ENCODE measurements at places on chromosomes 6 and 20.

DNA sequence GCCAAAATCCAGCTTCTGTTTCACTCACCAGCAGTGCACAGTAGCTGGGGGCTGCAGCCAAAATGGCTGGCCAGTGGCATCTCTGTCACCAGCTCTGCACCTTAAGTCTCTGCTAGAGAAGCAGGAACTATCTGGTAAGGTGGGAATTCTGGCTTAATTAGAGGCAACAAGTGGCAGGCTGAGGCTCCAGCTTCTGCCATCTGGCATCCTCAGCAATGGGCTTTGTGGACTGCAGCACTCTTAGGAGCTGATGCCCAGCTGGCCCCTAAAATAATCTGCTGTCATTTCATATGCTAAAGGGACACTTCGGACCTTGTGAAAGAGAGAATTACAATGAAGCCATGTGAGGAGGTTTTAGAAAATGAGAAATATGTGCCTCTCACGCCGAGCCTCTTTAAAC, 4.6 kb upstream of the CLDN20 start:
- peaks cover 11% of the 10 kb centered on the region for H3K4me1 ChIP-seq
- H3K27me3 ChIP-seq, result no peaks in the 10 kb centered on the region
- H3K36me3 ChIP-seq, result peaks cover 29% of the 10 kb centered on the region
- no peak for DNase-seq
- H3K4me3 ChIP-seq, result no peak overlapping the region

- no peaks in the 10 kb centered on the region for H3K27me3 ChIP-seq
- H3K27ac ChIP-seq, result peak within 1 kb of the TSS; percentile 85
- H3K36me3 ChIP-seq, result peaks cover 18% of the 10 kb centered on the region
These were observed at the start of gene CTSZ for GRCh38 chr20:59006864-59007664. Gene CTSZ (minus strand): TSS chr20:59007254. CDS start chr20:59007128, 126 bp downstream.

DNA sequence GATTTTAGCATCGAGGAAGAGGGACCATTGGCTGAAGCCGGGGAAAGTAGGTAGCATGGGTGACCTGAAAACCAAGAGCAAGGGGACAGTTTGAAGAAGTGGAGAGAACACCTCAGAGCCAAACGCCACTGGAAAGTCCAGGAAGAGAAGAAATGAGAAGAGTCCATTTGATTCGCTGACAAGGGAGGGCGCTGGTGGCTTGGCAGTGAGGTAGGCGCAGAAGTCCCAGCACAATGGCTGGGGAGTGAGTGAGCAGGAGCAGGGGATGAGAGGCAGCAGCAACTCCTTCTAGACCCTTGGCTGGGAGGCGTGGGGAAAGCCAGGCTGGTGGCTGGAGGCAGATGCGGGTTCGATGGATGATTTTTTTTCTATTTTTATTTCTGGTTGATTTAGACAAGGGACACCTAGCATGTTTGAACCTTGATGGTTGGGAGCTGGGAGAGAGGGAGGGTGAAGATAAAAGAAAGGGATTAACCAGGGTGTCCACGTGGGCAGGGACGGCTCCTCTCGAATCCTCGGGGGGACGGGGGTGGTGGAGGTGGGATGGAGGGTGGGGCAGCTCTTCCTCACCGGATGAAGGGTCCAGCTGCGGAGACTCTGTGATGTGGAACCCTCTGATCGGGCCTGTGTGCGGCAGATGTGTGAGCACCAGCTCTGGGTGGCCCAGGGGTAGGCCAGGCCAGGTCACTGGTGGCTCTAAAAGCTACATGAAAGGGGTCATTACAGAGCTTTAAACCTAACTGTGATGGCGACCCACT, 164.2 kb downstream of the NFATC2 start:
- H3K27ac ChIP-seq, result no peak overlapping the region
- H3K36me3 ChIP-seq, result peaks cover 9% of the 10 kb centered on the region
- H3K4me1 ChIP-seq, result peaks cover 3% of the 10 kb centered on the region
- no peak for DNase-seq

DNA sequence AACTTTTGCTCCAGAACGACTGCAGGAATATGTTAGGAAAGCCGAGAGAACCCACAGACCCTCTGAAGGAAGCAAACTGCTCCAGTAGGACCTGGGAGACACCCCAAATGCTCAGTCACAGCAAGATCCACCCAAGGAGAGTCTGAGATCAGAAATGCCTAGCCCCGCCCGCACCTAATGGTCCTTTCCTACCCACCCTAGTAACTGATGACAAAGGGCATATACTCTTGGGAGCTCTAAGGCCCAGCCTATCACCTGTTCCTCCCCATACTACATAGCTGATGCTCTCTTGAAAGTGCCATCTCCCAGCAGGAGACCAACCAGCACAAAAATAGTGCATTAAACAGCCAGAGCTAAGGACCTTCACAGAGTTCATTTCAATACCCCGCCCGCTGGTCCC, 67.6 kb downstream of the CD2AP start:
- DNase-seq, result no peak
- H3K27ac ChIP-seq, result no peak overlapping the region
- no peaks in the 10 kb centered on the region for H3K4me1 ChIP-seq
- H3K4me3 ChIP-seq, result no peak overlapping the region

DNA sequence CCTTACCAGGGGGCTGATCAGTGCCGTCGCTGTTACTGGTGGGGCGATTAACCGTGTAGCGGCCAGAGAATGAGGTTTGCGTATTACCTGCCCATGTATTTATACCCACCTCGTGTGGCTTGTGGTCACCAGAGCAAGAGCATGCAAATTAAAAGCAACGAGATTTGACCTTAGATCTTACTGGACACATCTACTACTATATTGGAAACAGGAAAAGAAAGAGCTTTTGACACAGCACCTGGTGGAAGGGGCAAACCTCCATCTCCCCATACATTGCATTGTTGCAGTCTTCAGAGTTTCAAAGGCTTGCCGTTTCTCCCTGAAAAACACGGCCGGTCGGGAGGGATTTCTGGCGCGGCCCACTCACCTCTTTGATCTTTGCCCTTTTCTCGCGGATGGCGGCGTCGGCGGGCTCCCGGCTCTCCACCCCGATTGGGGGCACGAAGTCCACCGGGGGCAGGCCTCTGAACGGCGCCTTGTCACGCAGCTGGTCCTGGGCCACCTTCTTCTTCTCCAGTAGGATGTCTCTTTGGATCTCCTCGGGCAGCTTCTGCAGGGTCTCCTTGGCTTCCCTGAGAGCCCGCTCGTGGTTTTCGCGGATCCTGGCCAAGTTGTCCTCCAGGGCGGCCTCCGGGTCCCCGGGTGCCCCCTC, 1.3 kb downstream of the MAN1A1 start:
- peaks cover 26% of the 10 kb centered on the region for H3K36me3 ChIP-seq
- H3K27me3 ChIP-seq, result no peaks in the 10 kb centered on the region
- H3K27ac ChIP-seq, result peak overlapping the region; percentile 91

Data from T-helper 2 cell treated with Interferon-gamma antibody and Interleukin-4, amounts not matched to agents 5 μg/mL and 100 μg/mL, for 36 hours (primary cell).